Stomach (tissue), 19 donors: ENCODE measurements at places on chromosomes 2 and 18. TPM values are rescaled to one million over a fixed set of nuclear protein-coding genes. Genes with fewer than 3 reads are reported as not detected.

The DRC1 gene
- total RNA-seq, result not detected

The PARD6G gene
- total RNA-seq, result 4.1 TPM

The AMER3 gene
- total RNA-seq, result not detected

- DNase-seq, result no peak
These were observed 48.0 kb upstream of the RAB1A start for GRCh38 chr2:65177751-65178442.

DNA sequence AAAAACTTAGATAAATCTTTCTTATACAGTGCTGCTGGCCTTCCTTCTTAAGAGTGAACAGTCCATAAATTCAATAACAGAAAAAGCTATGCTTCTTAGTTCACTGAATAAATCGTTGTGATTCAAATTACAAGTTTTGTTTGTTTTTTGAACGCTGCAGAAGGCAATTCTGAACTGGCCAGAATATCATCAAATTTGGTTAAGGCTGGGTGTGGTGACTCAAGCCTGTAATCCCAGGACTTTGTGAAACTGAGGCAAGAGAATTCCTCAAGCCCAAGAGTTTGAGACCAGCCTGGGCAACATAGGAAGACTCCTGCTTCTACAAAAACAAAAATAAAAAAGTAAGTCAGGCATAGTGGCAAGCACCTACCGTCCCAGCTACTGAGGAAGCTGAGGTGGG, 111.2 kb upstream of the SLC39A10 start:
- no peak for DNase-seq

- no peak for DNase-seq
These were observed 79.8 kb upstream of the PID1 start for GRCh38 chr2:229350883-229351282.

DNA sequence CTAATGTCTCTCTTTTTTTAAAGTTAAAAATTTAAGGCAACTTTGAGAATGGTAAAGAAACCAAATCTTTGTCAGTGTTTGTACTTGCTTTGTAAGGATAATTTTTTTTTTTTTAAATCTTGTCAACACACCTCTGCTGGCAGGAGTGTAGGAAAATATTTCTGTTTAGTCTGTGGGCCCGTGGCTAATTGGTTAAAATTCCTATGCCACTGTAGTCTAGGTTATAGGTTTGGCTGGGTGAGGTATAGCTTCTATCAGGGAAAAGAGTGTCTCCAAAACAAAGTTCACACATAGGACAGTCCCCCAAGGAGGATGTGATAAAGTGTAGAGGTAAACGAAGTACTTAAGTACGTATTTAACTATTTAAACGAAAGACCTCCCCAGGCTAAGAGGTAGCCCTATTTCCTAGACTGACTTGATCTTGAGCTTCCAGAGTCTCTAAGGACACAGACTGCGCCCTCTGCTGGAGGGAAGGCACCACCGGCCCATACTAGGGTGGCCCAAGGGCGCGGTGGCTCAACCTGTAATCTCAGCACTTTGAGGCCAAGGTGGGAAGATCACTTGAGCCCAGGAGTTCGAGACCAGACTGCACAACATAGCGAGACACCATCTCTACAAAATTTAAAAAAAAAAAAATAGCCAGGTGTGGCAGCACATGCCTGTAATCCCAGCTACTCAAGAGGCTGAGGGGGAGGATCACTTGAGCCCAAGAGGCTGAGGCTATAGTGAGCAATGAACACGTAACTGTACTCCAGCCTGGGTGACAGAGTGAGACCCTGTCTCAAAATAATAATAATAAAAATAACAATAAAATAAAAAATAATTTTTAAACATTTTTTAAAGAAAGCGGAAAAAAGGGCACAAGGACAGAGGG, 8.9 kb downstream of the TEX44 start:
- peak; percentile 92 for DNase-seq

DNA sequence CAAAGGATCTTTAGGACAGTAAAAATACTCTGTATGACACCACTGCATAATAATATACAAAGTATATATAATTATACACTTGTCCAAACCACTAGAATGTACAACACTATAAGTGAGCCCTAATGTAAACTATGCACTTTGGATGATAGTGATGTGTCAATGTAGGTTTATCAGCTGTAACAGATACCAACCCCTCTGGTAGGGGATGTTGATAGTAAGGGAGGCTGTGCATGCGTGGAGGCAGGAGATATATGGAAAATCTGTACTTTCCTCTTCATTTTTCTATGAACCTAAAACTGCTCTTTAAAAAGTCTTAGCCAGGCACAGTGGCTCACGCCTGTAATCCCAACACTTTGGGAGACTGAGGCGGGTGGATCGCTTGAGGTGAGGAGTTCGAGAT, 37.5 kb upstream of the SP3 start:
- DNase-seq, result no peak
